GM06990 (cell line): ENCODE measurements at places on chromosomes 2 and 18.

DNA sequence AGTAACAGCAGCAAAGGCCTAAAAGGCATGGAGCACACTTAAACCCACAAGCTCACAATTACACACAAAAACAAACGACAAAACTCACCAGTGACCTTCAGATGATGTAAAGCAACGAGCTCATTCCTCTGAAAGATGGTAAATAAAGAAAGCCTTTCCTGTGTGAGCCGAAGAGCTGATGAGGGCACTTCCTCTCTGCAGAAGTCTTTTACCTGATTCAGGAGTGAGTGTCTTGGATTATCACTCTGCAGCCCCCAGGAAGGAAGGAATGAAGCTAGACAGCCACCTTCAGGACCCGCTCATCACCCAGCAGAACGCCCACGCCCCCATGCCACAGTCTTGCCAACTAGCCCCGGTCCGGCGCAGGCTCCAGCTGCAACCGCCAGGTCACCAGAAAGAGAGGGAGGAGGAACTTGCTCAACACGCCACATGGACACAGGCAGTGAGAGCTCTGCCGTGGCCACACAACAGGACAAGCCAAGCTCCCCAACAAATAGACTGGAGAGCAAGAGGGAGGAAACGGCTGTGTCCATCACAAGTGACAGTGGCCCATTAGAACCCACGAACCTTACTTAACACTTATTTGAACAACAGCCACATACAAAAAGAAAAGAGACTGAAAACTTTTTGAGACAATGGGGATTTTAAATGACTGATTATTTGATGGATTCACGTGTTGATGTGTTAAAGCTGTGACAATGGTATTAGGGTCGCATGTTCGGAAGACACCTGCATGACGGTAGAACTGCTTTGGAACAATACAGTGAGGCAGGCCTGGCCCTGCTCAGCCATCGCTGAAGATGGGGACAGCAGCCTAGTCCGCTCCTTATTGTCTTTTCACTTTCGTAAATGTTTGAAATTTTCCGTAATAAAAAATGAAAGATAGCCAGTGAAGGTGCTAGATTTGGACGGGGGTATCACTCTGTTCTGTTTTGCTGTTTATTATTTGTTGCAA, 127.3 kb downstream of the HDAC4 start:
- DNase-seq: no peak

DNA sequence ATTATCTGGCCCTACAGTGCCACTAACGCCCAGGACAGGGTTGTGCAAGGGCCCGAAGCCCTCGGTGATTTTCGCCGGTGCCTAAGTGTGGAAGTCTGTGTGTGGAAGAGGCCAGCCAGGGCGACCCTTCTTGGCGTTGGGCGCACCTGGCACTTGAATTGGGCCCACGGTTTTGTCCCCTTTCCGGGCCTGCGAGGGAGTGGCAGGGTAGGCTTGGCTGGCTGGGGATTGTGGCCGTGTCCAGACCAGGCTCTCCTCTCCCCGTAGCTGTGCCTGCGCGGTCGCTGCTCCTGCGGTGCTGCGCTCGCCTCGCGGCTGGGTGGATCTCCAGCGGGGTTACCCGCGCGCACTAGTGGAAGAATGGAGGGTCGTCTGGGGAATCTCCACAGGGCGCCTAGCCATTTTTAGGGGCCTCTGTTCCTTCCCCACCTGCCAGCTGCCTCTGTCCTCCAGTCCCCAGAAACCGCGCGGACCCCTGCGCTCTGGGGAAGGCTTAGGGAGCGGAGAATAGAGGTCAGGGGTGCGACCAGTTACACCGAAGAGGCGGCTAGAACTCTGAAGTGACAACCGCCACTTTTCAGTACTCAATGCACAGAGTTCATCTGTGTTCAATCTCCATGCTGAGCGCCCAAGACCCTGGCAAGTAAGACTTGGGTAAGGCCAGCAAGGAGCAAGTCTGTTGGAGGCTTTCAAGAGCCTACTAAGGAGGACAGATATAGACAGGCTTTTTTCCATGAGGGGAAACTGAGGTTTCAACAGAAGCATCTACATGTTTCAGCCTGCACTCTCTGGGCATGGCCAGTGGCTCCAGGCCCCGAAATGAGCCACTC, 16.0 kb downstream of the EVX2 start:
- no peak for DNase-seq

GRCh38 chr2:183172220-183172887, 48.1 kb downstream of the NUP35 start:
- DNase-seq: no peak

GRCh38 chr2:113120861-113121260, 6.5 kb upstream of the IL1RN start:
- no peak for DNase-seq

GRCh38 chr2:203562268-203562667, 27.2 kb upstream of the RAPH1 start:
- DNase-seq: no peak

DNA sequence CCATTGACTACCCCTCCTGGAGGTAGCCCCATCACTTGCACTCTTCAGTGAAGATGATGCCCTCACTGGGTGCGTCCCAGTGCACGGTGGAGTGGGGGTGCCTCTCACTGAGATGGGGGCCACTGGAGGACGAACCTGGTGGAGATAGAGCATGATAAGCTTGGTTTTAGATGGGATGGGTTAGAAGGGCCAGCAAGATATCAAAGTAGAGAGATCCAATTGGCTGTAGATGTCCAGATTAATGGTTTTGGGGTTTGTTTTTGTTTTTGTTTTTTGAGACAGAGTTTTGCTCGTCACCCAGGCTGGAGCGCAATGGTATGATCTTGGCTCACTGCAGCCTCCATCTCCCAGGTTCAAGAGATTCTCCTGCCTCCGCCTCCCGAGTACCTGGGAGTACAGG, 28.3 kb downstream of the DPYSL5 start:
- no peak for DNase-seq

DNA sequence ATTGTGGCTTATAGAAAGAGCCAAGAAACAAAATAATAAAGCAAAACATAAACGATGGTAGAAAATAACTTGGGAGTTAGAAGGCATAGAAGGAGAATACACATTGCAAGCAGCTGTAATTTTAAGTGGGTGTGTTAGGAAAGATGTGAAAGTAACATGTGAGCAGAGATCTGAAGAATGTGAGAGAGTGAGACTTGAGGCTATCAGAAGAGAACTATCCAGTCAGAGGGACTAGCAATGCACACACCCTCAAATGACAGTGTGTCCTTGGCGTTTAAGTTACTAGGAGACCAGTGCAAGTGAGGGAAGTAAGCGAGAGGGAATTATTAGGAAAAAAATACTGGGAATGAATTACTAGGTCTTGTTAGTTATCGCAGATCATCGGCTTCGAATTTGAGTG, 304.9 kb downstream of the DSEL start:
- no peak for DNase-seq

DNA sequence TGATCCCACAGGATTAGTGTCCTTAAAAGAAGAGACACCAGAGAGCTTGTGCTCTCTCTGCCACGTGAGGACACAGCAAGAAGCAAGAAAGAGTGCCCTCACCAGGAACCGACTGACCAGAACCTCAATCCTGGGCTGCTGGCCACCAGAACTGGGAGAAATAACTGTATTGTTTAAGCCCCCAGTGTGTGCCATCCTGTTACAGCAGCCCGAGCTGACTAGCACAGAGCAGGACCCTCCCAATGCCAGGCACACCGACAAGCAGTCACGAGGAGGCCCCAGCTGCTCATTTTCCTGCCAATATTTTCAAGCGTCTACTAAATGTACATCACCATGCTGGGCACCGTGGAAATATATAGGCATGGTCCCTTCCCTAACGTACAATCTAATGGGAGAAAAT, 17.1 kb downstream of the FAM178B start:
- DNase-seq: no peak

GRCh38 chr2:173026479-173026878, 49.2 kb upstream of the MAP3K20 start:
- no peak for DNase-seq

GRCh38 chr2:7971841-7972240, 710.0 kb upstream of the ID2 start:
- no peak for DNase-seq

GRCh38 chr2:158042666-158043065, 59.0 kb upstream of the UPP2 start:
- DNase-seq: no peak

GRCh38 chr2:200329798-200330197, 23.3 kb downstream of the SPATS2L start:
- DNase-seq: no peak
